ENCODE measurements at places on chromosomes 5 and 9. TPM values are rescaled to one million over a fixed set of nuclear protein-coding genes. Genes with fewer than 3 reads are reported as not detected.

The ADCY2 gene
- under 0.01 TPM for total RNA-seq

The TLR4 gene
- 89.8 TPM for total RNA-seq

The DIRAS2 gene
- total RNA-seq = not detected

The CDH6 gene
- 44.7 TPM for total RNA-seq

The RNF180 gene
- 6.1 TPM for total RNA-seq

The GARIN3 gene
- total RNA-seq = not detected

The GRIA1 gene
- 6.0 TPM for total RNA-seq

The SPATA31D4 gene
- total RNA-seq = not detected

The ACER2 gene
- 2.5 TPM for total RNA-seq

The SH3TC2 gene
- total RNA-seq = 9.5 TPM

The CLK4 gene
- total RNA-seq = 32.2 TPM

The NRARP gene
- 0.25 TPM for total RNA-seq

The EIF4E1B gene
- not detected for total RNA-seq

The C9orf50 gene
- 0.13 TPM for total RNA-seq

The ANKRD31 gene
- 0.13 TPM for total RNA-seq

The KCNT1 gene
- not detected for total RNA-seq

The AHRR gene
- total RNA-seq = 28.8 TPM

The STC2 gene
- 251 TPM for total RNA-seq

The PCDHGA9 gene
- 5.7 TPM for total RNA-seq

The PCDHB16 gene
- 1.9 TPM for total RNA-seq

The BAAT gene
- total RNA-seq = not detected

The PDZD2 gene
- total RNA-seq = 0.19 TPM

The ANKRD55 gene
- total RNA-seq = not detected

The NSUN2 gene
- total RNA-seq = 57.5 TPM

The ARL10 gene
- 7.9 TPM for total RNA-seq

The PAX5 gene
- not detected for total RNA-seq

The SLC9A3 gene
- 0.68 TPM for total RNA-seq

The HRCT1 gene
- total RNA-seq = 2.2 TPM

The ABO gene
- not detected for total RNA-seq

The DMRT3 gene
- not detected for total RNA-seq

The TOPORS gene
- 35.8 TPM for total RNA-seq

The ANGPTL2 gene
- 56.7 TPM for total RNA-seq

The CTXN3 gene
- not detected for total RNA-seq

The CARTPT gene
- not detected for total RNA-seq

The MEIKIN gene
- total RNA-seq = 0.06 TPM
